ENCODE measurements at places on chromosomes 7 and 10.

DNA sequence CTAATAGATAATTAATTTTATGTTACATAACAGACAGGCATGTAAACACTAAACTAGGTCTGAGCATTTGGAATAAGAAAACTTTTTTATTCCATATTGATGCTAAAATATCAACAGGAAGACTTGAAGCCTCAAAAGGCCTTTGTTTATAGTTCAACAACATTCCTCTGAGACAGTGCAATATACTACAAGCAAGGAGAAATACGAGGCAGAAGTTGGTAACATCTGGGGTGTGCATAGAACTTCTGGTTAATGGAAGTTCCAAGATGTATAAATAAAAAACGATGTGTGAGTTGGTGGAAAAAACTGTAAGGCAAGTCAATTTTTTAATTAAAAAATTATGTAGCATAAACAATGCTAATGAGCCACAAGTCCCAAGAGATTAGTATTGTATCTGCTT is 139.6 kb downstream of the SKAP2 start:
- no peak for DNase-seq

GRCh38 chr10:47447705-47448104 is 36.2 kb downstream of the ANXA8 start:
- DNase-seq = no peak

- DNase-seq = no peak
Measured at GRCh38 chr7:124009321-124009720, 23.5 kb downstream of the TMEM229A start.

- no peak for DNase-seq
Measured at GRCh38 chr10:46309511-46310142, 22.8 kb downstream of the ANTXRL start.

DNA sequence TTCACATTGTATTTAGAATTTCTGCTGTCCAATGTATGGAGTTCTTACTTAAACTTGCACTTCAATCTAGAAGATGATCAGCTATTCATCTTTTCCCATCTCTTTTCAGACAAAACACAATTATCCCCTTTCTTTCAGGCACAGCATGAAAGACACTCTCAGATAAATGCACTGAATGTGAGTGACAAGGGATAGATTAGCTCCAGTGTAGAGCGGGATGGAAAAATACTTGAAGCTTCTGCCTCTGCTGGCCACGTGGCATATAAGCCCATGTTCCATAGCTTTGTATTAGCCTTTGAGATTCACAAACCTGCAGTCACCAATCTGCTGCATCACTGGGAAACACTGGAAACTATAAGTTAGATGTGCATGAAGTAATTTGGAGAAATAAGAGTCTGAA is 162.2 kb upstream of the FAM3C start:
- DNase-seq = no peak

GRCh38 chr10:63664341-63664885 is 143.2 kb downstream of the REEP3 start:
- DNase-seq = no peak
